Right cardiac atrium (tissue), 5 donors: ENCODE measurements at places on chromosomes 2 and 18. TPM values are rescaled to one million over a fixed set of nuclear protein-coding genes. Genes with fewer than 3 reads are reported as not detected.

Gene AP1S3
- total RNA-seq, result 0.29 TPM

Gene NPPC
- total RNA-seq, result 3.4 TPM

Gene IDH1
- 38.8 TPM for total RNA-seq

Gene SGPP2
- 12.8 TPM for total RNA-seq

- DNase-seq, result no peak
Measured at GRCh38 chr2:59892398-59892797, 661.1 kb downstream of the BCL11A start.

- no peak for DNase-seq
Measured at GRCh38 chr2:151198645-151199044, 63.0 kb downstream of the RBM43 start.

DNA sequence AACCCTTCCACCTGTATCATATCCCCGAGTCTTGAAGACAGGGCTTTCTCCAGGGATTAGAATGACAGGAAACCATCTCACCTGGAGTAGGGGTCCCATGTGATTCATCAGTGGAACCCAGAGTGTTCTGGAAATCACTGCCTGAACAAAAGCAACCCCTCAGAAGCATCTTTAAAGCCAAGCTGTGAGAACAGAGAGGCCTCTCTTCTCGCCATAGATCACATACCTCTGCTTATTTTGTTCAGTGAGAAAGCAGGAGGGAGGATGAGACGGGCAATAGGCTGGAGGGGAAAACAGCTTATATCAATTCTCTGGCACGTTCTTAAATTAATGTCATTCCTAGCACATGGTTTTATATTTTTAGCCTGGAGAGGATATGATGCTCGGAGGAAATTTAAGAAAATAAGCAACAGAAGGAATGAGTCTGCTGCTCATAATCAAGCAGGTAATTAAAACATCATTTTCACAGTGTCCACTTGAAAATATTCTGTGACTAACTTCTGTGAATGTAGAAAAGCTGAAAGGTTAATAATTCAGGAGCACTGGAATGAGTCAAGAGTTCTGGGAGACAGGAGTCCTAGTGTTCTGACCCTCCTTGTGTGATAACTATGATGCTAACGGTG is 213.6 kb upstream of the SP5 start:
- DNase-seq, result no peak

DNA sequence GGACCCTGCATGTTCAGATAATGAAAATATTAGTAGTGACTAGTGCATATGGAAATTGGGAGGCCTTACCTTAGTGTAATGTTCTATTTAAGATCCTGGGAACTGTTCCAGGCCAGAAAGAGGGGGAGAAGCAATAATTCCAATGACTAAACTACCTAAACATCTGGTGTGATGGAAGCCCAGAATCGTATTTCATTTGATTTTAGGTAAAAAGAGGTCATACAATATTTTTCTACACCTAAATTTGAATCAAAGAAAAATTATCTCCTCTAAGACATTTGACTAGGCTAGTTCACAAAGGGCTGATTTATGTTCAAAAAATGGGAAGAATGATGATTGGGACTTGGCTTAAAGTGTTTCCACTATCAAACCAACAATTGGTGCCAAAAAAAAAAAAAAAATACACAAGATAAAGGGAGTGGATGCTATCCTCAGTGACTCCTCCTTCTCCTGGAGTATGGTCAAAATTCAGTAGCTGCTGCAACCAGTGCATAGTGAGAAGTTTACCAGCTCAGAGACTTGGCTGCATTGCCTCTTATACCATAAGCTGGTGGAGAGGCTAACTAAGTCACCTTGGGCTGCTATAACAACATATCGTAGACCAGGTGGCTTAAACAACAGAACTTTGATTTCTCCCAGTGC is 1038.3 kb upstream of the ACVR2A start:
- no peak for DNase-seq

- DNase-seq, result peak; percentile 82
Measured at GRCh38 chr2:96891591-96892333, 21.9 kb upstream of the SEMA4C start.
